ENCODE measurements at places on chromosomes 2 and 18.

DNA sequence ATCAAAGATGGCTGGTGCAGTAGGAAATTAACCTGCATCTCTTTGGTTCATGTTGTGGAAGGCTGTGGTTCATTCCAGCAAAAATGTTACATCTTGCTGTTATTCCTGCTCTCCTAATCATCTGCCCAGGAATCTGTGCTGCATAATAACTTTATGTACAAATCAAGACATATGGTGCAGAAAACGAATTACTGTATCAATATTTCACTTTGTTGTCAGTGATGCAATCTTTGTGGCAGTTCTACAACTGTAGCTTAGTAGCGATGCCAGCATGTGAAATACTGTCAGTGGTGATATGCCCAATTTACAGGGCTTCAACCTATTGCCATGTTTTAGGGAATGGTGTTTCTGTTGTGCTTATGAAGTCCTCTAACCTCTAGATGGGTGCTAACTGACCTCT is 1114.7 kb downstream of the SOCS6 start:
- DNase-seq, result no peak

DNA sequence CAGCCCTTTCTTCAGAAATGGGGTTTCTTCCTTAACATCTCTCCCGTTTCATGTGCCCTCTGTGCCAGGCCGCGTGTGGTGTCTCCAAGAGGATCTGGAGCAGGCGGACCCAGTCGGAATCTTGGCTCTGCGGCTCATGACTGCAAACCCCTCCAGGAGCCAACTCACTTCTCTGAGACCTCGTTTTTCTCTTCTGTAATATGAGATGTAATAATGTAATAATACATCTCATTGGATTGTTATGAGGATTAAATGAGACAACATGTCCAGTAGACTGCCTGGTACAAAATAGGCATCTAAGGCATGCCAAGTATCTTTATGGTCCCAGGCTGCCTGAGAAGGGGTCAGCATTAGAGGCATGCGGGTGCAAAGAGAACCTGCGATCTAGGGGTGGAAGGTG is 221.3 kb upstream of the REV1 start:
- no peak for DNase-seq

DNA sequence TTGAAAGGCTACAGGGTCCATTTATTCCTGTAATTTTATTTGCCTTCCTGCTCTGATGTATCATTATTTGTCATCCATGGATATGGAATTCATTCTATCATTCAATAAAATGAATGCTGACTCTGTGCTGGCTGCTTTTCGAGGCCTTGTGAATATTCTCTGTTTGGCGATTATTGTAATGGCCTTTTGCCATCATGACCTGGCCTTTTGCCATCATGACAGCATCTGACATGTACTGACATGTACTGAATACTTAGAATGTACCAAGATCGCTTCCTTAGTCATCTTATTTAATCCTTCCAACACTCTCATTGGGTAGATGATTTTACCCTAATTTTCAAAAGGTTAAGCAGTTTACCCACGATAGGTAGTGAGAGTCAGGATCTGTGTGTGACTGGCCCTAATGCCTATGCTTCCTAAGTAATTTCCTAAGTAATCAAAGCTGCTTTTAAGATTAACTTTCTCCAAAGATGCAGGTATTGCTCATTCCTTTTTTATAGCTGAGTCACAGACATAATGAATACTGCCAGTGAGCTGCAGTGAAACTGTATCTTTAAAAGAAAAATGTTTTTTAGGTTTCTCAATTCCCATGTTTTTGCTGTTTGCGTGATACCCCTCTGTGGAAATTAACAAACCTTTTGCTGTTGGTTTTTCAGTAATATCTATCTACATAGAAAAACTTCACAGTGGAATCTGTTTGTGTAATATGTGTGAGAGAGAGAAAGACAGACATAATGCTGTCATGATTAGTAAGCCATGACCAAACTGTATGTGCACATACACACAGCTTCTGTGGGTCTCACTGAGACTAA is 127.8 kb downstream of the CERS6 start:
- DNase-seq, result no peak

- DNase-seq, result no peak
Observed at GRCh38 chr2:199810422-199811171, 40.4 kb downstream of the FTCDNL1 start.

GRCh38 chr2:185790361-185790760 is 51.8 kb downstream of the FSIP2 start:
- DNase-seq, result no peak

DNA sequence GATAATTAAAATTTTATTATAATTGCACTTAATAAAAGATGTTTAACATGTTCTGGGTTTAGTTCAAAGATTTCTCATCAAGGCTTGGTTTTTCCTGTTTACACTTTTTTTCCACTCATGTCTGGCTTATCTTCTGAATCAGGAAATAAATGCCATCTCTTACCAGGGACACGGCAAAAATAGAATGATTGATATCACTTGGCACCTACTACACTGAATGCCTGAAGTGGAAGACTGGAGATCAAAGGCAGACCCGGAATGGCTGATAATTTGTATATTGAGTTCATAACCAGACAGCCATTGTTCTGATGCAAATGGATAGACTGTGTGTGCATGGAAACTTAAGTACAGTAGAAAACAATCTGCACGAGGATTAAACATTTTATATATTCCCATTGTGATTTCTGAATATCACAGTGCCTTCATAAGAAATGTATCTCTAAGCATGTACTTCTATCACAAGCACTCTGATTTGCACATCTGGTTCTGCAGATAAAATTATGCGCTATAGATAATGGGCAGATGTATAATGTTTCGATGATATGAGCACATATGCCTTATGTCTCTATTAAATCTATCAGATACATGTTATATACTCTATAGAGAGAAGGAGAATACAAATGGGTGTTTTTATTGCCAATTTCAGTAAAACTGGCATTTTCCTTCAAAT is 304.8 kb downstream of the RND3 start:
- DNase-seq, result no peak

GRCh38 chr2:96928277-96928781 is 58.1 kb downstream of the FAM178B start:
- no peak for DNase-seq

GRCh38 chr2:235054475-235054874 is 102.7 kb downstream of the SH3BP4 start:
- no peak for DNase-seq

DNA sequence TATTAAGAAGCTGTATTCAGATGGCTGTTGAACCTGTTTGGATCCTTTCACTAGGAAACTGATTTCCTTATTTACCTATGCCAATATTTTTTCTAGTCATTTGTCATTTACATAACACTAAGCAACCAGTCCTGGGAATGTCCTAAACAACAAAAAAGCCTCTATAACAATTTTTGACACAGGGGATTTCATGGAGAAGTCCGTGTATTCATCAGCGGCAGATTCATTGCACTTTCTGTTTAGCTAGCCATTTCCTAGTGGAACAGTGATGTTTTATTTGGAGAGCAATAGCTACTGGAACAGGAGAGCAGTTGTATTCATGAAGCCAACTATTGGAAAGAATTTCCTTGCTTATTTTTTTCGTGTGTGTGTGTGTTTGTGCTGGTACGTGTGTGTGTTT is 604.3 kb upstream of the POU3F3 start:
- DNase-seq, result no peak

GRCh38 chr2:23654756-23655155 is 269.8 kb downstream of the KLHL29 start:
- no peak for DNase-seq

DNA sequence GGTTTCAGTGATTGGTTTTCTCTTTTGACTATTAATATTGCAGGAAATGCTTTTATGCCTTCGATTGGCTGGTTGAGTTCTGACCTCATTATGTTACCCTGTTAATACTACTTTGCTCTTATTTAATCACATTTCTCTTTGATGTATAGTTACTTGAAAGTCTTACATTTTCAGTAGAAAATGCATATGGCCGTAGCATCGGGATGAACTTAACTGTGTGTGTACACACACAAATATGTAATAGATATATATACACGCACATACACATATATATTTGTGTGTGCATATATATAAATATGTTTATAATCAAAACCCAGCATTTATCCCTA is 1.6 kb downstream of the EPC2 start:
- DNase-seq, result no peak

- DNase-seq, result no peak
Observed at GRCh38 chr2:161912154-161912553, 161.9 kb downstream of the DPP4 start.

DNA sequence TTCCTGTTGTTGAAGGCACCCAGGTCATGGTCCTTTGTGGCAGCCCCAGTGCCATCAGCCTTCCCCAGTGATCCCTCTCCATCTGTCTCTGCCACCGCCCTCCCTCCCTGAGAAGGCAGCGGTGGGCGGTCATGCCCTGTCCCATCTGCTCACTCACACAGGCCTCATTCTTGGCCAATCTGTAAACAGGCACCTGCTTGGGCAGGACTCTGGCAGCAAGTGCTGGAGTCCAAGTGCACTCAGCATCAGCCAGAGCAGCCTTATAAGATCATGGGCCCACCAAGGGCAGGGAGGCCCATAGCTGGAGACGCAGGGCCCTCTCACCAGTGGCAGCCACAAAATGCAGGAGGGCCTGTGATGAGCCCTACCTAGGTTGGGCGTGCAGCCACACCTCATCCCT is 140.9 kb downstream of the TWIST2 start:
- DNase-seq, result no peak

DNA sequence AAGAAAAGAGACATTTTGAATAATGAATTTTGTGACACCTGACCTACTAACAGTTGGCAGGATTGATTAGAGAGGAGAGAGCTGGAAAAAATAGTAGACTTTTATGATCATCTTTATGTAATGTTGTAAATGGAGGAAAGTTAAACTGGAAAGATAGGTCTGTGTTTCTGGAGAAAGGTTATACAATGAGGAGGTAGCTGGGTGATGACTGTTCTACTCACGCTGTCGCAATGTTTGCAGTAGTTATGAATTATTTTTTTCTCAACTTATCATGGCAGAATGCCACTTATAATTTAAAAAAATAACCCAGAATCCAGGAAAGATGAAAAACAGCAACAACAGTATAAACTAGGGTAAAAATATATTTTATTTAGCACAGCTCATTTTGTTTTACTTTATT is 364.9 kb downstream of the SPAG16 start:
- DNase-seq, result no peak

- DNase-seq, result no peak
Observed at GRCh38 chr2:62884514-62884913, 166.1 kb upstream of the OTX1 start.

DNA sequence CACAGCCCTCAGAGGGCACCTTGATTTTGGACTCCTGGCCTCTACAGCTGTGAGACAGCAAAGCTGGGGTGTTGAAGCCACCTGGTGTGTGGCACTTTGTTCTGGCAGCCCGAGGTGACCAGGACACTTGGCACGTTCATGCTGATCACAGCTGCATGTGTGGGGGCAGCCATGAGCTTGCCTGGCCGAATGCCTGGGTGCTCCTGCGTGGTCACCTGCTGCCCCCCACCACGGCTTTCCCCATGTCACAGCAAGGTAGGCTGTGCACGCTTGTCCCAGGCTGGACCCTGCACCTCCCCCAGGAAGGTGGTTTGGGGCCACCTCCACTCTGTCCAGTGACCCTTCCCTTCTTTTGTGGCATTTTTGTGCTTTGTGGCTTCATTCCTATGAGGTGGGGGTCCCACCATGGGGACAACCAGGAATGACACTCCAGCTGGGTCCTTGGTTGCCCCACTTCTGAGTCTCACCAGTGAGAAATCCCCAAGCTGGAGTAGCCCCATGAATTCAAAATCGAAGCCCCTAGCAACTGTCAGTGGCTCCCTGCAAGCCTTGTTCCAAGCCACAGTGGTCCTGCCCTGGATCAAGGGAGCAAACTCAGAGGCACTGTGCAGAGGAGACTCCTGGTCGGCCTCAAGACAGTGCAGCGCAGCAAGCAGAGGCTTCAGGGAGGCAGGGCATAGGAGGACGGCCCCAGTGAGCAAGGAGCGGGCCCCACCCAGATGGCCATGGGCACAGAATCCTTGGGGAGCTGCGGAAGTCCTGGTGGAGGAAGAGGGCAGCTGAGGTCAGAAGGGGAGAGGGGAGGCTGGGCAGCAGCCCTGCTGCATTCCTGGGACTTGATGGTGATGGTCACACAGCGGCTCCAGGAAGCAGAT is 121.4 kb upstream of the HS6ST1 start:
- no peak for DNase-seq

DNA sequence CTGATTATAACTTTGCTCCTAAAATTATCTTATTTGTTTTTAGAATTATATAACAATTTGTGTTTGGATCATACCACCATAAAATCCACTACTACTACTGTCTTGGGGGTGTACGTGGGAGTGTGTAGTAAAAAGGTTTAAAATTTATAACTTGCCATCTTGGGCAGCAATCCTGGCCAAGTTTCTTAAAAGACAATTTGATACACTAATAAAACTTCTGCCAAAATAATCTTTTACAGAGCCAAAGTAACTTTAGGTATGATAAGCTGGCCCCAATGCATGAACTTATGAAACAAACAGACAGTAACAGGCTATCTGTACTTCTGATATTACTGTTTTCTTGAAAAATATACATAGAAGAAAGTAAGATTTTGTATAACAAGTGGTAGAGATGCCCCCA is 11.3 kb upstream of the UBE2E3 start:
- no peak for DNase-seq

- no peak for DNase-seq
Observed at GRCh38 chr2:70888923-70889715, 46.6 kb upstream of the ATP6V1B1 start.

- DNase-seq, result no peak
Observed at GRCh38 chr2:111936881-111937280, 38.5 kb downstream of the MERTK start.

- no peak for DNase-seq
Observed at GRCh38 chr2:197822333-197822732, 17.9 kb downstream of the PLCL1 start.

GRCh38 chr18:52484977-52485376 is 145.0 kb downstream of the DCC start:
- no peak for DNase-seq

Data from GM12878 (cell line).